Stimulated activated naive CD8-positive, alpha-beta T cell treated with anti-CD3 and anti-CD28 coated beads, Interleukin-15, Interleukin-2, amounts not matched to agents 100 U/mL and 50 U/mL, for 24 hours (primary cell): ENCODE measurements at places on chromosomes 12 and 14.

GRCh38 chr14:94961386-94962165 lies 191.7 kb upstream of the GSC start:
- DNase-seq: no peak

- DNase-seq: peak; percentile 28
Measured at GRCh38 chr12:123024819-123025391, 44.4 kb downstream of the ARL6IP4 start.

DNA sequence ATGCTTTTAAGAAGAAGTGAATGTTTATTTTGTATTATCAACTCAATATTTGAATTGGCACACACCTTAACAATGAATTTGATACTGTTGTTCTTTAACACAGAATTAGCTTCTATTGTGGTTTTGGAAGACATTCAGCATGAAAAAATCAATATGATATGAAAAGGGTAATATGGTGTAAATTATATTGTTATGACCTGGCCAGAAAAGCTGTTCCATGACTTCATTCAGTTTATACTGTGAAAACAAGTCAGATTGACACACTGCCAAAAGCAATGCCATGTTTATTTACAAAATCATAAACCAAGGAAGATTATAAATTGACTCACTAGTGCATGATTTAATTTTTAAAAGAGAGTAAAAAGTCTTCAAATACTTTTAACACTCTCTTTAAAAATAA lies 851.4 kb upstream of the SEL1L start:
- no peak for DNase-seq

GRCh38 chr14:99215277-99215676 lies 56.7 kb downstream of the BCL11B start:
- DNase-seq: no peak

GRCh38 chr12:42957561-42958290 lies 368.2 kb upstream of the PRICKLE1 start:
- DNase-seq: no peak

DNA sequence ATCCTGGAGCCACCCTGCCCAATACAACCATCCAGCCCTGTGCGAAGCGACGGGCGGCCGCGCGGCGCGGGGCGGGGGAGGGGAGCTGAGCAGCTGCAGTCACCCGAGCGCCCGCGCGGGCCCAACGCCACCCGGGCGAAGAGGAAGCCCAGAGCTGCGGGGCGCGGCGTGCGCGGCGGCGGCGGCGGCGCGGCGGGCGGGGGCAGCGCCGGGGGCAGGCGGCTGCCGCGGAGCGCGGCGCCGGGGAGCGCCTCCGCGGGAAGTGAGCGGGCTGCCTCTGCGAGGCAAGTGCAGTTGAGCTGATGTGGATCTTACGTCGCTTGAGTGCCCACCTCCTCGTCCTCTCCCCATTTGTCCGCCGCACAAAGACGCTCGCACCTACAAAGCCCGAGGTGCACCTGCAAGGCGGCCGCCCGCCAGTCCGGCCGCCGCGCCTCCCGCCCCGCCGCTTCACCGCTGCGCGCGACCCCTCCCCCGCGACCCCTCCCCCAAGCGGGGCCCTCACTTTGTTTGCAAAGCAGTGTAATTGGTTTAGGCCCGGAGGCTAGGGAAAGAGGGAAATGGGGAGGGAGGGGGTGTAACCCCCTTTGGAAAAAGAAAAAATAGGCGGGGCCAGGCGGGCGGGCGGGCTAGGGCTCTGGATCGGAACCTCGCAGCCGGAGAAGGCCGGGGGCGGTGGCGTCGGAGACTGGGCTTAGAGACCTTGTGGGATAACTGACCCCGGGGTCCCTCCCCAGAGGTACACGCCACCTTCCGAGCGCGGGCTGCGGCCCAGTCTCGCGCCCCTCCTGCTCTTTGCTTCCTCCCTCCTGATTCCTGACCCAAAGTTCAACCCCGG lies at the start of the genes FOXA1 and TTC6:
Gene FOXA1, minus strand, starts transcription at position 279 of the 838 bp plus-strand sequence. Its CDS starts 277 bp downstream, at position 2.
Gene TTC6, plus strand, starts transcription at position 659 of the 838 bp plus-strand sequence. CDS start 26,436 bp downstream, outside the sequence.
- no peak for DNase-seq

GRCh38 chr14:34423445-34423844 lies 38.6 kb downstream of the SPTSSA start:
- DNase-seq: no peak

- no peak for DNase-seq
Measured at GRCh38 chr14:37669242-37669641, 73.8 kb downstream of the TTC6 start.

- no peak for DNase-seq
Measured at GRCh38 chr12:68425998-68426397, 93.8 kb upstream of the MDM1 start.

GRCh38 chr12:152440-152839 lies 61.5 kb downstream of the SLC6A12 start:
- no peak for DNase-seq

GRCh38 chr12:41100572-41100971 lies 87.5 kb upstream of the PDZRN4 start:
- DNase-seq: no peak

DNA sequence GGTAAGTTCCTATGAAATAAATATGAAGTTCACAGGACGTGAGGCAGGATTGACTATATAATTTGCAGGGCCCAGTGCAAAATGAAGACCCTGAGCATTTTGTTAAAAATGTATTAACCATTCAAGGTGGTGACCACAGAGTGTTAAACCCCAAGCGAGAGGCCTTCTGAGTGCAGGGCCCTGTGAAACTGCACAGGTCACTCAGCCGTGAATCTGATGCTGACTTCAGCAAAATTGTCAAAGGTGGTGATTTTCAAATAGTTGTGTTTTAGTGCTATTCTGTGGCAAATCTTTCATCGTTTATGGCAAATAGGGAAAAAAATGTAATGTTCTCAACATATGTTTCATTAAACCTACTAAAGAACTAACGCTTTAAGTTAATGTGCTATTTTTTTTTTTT lies 334.0 kb upstream of the NAV3 start:
- DNase-seq: no peak

GRCh38 chr14:65302571-65303189 lies 109.8 kb upstream of the FUT8 start:
- DNase-seq: peak; percentile 73

DNA sequence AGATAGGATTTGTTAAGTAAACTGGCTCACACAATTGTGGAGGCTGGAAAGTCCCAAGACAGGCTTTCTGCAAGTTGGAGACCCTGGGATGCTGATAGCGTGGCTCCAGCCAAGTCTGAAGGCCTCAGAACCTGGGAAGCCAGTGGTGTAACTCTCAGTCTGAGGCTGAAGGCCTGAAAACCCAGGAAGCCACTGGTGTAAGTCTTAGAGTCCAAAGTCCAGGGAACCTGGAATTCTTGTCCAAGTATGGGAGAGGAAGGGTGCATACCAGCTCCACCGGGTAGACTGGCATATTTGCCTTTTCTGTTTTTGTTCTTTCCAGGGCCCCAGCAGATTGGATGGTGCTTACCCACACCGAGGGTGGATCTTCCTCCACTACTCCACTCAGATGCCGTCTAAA lies 18.1 kb downstream of the GMFB start:
- DNase-seq: no peak

DNA sequence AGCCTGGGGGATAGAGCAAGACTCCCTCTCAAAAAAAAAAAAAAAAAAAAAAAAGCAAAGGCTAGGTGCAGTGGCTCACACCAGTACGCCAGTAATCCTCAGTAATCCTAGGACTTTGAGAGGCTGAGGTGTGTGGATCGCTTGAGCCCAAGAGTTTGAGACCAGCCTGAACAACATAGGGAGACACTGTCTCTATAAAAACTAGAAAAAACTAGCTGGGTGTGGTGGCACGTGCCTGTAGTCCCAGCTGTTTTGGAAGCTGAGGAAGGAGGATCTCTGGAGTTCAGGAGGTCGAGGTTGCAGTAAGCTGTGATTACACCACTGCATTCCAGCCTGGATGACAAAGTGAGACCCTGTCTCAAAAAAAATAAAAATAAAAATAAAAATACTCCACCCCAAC lies 8.9 kb upstream of the RBM25 start:
- DNase-seq: no peak

DNA sequence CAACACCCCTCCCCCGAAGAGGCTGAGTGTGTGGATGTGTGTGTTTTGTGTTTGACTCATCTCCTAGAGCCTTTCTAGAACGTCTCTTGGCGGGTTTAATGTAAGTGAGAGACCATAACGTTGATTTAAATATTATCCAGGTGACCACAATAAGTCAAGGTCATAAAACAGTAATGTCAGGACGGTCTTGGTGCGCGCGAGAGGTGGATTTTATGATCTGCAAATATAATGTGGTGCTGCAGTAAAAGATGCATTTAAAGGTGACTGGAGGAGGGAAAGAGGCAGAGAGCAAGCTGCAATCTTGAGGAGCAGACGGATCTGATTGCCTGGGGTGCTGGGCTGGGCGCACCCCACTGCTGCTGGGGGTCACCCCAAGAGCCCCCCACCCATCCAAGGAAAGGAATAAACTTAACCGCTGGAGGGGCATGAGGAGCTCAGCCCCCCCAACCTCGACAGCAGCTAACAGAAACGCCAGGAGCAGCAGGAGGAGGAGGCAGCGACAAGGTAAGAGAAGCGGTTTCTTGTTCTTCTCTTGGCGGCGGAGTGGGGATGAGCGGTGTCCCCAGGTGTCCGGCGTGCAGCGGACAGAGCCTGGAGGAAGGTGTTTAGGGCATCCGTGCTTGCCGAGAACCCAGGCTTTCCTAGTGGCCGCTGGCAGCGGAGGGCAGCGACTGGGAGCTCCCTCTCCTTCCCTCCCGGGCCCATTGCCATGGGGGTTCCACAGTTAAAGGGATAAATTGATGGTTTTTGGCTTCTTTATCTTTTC lies 5.5 kb downstream of the HOXC10 start:
- DNase-seq: no peak

DNA sequence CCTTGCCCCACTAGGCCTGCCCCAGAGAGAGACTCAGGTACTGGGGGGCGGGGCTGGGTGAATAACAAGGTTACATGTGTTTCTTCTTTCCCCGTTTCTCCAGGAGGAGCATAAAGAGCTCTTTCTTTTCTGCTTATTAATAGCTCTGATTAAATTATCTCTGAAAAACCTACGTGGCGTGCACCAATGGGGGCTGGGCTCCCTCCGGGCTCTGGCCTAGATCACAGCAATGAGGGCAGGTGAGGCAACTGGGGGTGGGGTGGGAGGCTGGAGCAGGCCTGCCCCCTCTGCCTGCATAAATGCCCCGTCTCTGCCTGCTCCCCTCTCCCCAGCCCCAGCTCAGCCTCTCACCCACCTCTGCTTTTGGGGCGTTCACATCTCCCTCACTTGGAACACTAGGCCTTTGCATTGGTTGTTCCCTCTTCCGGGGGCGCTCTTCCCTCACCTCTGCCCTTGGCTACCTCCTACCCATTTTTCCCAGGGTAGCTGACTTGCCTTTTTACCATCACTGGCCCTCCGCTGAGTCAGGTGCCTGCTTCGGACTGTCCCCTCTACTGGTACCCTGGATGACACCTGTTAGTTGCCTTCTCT lies 4.1 kb upstream of the FAM222A start:
- no peak for DNase-seq
